Activated CD4-positive, alpha-beta memory T cell treated with anti-CD3 and anti-CD28 coated beads for 36 hours (primary cell): ENCODE measurements at places on chromosomes 16 and 17. TPM values are rescaled to one million over a fixed set of nuclear protein-coding genes. Genes with fewer than 3 reads are reported as not detected.

- peaks cover 6% of the 10 kb centered on the region for H3K36me3 ChIP-seq
- H3K4me3 ChIP-seq = no peak overlapping the region
- no peak for DNase-seq
Observed at GRCh38 chr16:71903608-71904007, 8.3 kb downstream of the IST1 start.

DNA sequence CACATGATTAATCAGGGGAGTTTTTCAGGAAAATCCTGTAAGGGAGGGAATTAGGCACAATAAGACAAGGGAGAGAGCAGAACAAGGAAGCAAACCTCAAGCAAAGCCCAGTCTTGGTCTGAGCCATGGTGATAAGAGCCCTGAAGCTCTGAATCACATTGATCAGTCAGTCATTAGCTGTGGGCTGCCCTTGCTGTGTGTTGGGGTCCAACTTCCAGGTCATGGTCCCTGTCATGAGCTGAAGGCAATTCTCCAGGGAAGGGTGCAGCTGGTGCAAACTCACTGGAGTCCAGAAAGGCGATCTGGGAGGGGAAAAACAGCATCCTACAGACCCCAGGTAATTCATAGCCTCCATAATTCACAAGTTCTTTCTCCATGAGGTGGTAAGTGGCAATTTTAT is 89.9 kb downstream of the CYLD start:
- H3K36me3 ChIP-seq = no peaks in the 10 kb centered on the region
- no peak overlapping the region for H3K4me3 ChIP-seq
- DNase-seq = no peak
- peaks cover 4% of the 10 kb centered on the region for H3K27me3 ChIP-seq

GRCh38 chr16:89344458-89344834 is 126.9 kb downstream of the ZNF778 start:
- H3K27me3 ChIP-seq = no peaks in the 10 kb centered on the region
- H3K4me3 ChIP-seq = no peak overlapping the region
- H3K4me1 ChIP-seq = peaks cover 82% of the 10 kb centered on the region
- peaks cover 11% of the 10 kb centered on the region for H3K36me3 ChIP-seq
- peak overlapping the region; percentile 33 for H3K27ac ChIP-seq

- H3K36me3 ChIP-seq = peaks cover 2% of the 10 kb centered on the region
- peak; percentile 83 for DNase-seq
- H3K27ac ChIP-seq = no peak overlapping the region
- H3K4me3 ChIP-seq = no peak overlapping the region
- peaks cover 23% of the 10 kb centered on the region for H3K4me1 ChIP-seq
- no peaks in the 10 kb centered on the region for H3K27me3 ChIP-seq
Observed at GRCh38 chr17:82414548-82415281, 3.4 kb upstream of the HEXD start.

GRCh38 chr17:32693194-32693897 is 183.6 kb downstream of the MYO1D start:
- no peak overlapping the region for H3K27ac ChIP-seq
- no peaks in the 10 kb centered on the region for H3K27me3 ChIP-seq
- peaks cover 4% of the 10 kb centered on the region for H3K36me3 ChIP-seq
- no peak overlapping the region for H3K4me3 ChIP-seq

GRCh38 chr16:22239131-22239805 is 33.2 kb downstream of the EEF2K start:
- no peak overlapping the region for H3K27ac ChIP-seq
- H3K4me1 ChIP-seq = peaks cover 21% of the 10 kb centered on the region
- H3K36me3 ChIP-seq = peaks cover 4% of the 10 kb centered on the region
- no peaks in the 10 kb centered on the region for H3K27me3 ChIP-seq
- H3K4me3 ChIP-seq = no peak overlapping the region

DNA sequence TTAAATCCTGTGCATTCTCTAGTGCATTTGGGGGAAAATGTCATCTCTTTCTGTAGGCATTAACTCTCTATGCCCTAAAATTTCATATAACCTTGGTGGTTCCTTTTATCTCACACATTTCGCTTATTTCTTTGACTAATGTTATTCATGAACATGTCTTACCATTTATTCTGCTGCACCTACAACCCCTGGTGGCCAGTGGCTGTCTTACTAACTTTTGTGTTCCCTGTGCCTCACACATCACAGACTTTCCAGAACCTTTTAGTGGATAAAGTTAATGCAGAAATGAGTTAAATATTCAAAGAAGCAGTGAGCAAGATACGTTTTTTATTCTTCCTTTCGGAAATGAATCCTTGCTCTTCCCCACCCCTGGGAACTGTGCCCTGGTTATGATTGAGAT is 111.9 kb downstream of the CDH13 start:
- no peak overlapping the region for H3K4me3 ChIP-seq
- H3K36me3 ChIP-seq = no peaks in the 10 kb centered on the region
- no peak for DNase-seq

DNA sequence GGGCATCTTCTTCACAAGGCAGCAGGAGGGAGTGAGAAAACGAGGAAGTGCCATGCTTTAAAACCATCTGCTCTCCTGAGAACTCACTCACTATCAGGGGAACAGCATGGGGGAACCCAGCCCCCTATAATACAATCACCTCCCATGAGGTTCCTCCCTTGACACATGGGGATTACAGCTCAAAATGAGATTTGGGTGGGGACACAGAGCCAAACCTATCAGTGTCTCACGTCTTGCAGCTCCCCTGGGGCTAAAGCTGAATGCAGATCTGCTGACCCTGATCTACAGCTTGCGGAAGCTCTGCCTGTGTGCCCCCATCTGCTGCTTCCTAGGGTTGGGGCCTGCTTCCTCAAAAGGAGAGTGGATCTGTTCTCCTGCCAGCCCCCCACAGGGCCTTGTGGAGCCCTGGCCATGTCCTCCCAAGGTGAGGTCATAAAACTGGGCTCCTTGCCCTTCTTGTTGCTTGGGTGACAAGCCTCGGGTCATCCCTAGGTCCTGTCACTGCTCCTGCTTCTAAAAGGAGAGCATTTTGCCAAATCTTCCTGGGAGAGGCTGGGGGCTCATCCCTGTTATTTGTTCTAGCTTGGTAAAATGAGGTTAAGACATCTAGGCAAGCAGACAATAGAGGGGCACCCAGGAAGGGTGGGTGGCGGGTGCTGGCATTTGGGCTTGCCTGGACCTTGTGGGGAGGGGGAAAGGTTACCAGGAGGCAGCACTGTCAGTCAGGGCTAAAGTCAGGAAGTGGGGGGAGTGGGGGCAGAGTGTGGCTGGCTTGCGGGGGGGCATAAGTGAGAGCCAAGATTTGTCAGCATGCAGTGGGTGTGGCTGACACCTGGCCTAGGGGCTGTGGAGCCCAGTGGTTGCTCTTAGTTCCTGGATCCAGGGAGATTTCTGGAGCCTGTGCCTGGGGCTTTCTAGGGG is 16.0 kb downstream of the KRT33A start:
- H3K4me3 ChIP-seq = no peak overlapping the region
- no peak for DNase-seq

DNA sequence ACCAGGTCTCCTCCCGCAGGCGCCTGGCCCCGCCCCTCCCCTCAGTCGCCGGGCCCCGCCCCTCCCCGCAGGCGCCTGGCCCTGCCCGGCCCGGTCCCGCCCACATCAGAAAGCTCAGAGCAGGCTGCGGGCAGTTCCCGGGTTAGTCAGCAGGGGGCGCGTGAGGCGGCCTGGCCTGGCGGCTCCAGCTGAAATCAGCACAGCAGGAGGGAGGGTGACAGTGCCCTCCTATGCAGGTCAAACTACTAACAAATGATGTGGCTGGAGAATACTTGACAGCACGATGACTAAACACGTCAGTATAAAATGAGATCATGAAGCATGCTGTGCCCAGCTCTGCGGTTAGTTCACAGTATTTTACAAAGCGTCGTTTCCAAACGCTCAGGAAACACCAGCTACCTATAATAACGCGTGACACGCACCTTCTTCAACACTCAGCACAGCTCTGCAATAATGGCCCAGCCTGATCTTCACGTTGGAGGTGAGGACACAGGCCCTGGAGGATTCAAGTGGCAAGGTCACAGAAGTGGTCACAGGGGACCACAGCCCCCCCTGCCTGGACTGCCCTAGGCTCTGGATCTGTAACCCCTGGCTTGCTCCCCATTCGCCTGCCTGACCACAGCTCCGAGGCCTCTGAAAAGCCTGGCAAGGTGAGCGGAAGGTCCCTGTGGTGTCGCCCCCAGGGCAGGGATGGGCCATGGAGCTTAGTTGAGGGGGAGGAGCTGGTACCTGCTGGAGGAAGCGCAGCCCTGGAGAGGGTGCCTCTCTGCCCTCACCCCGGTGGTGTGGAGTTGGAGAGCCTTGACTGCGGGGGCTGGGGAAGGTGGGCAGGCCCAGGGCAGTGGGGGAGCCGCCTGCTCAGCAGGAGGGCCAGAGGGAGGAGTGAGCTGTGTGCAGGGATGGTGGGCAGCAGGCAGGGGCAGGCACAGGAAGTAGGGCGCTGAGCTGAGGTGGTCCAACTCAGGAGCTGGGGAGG is 81.2 kb downstream of the KCNJ12 start:
- peaks cover 14% of the 10 kb centered on the region for H3K4me1 ChIP-seq
- H3K36me3 ChIP-seq = no peaks in the 10 kb centered on the region
- peak; percentile 97 for DNase-seq
- H3K4me3 ChIP-seq = no peak overlapping the region

DNA sequence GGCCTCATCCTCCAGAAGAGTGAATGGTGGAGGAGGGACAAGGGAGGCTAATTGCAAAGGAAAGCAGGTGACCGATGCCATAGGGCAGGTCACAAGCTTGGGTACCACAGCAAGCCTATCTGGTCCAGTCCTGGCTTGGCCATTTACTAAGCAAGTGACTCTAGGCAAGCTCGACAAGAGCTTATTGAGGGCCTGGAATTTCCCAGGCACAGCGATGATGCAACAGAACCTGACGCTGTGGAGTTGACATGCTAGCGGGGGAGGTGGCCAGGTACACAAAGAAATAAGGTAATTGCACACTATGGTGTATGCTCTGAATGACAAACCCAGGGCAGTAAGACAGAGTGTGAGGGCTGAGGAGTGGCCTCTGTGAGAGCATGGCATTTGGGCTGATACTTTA is 98.5 kb downstream of the PGS1 start:
- H3K4me1 ChIP-seq = peaks cover 7% of the 10 kb centered on the region
- H3K36me3 ChIP-seq = no peaks in the 10 kb centered on the region
- DNase-seq = no peak
- H3K4me3 ChIP-seq = no peak overlapping the region
- H3K27me3 ChIP-seq = peaks cover 4% of the 10 kb centered on the region

- no peaks in the 10 kb centered on the region for H3K36me3 ChIP-seq
- peaks cover 41% of the 10 kb centered on the region for H3K4me1 ChIP-seq
- no peak overlapping the region for H3K4me3 ChIP-seq
Observed at GRCh38 chr17:32914181-32914580, 13.8 kb upstream of the TMEM98 start.

GRCh38 chr16:77679901-77680300 is 42.4 kb upstream of the NUDT7 start:
- no peak overlapping the region for H3K4me3 ChIP-seq
- peaks cover 11% of the 10 kb centered on the region for H3K27me3 ChIP-seq
- DNase-seq = no peak
- no peak overlapping the region for H3K27ac ChIP-seq
- H3K4me1 ChIP-seq = no peaks in the 10 kb centered on the region
- no peaks in the 10 kb centered on the region for H3K36me3 ChIP-seq

- no peak for DNase-seq
- H3K27me3 ChIP-seq = no peaks in the 10 kb centered on the region
- no peaks in the 10 kb centered on the region for H3K36me3 ChIP-seq
- no peak overlapping the region for H3K4me3 ChIP-seq
- peaks cover 16% of the 10 kb centered on the region for H3K4me1 ChIP-seq
- no peak overlapping the region for H3K27ac ChIP-seq
Observed at GRCh38 chr16:11188801-11189740, 66.9 kb downstream of the SOCS1 start.

- DNase-seq = no peak
- H3K27ac ChIP-seq = no peak overlapping the region
- peaks cover 4% of the 10 kb centered on the region for H3K4me1 ChIP-seq
- H3K27me3 ChIP-seq = no peaks in the 10 kb centered on the region
- H3K4me3 ChIP-seq = no peak overlapping the region
- no peaks in the 10 kb centered on the region for H3K36me3 ChIP-seq
Observed at GRCh38 chr17:20095336-20096080, 86.3 kb downstream of the SPECC1 start.

GRCh38 chr16:89343501-89344457 is 126.3 kb downstream of the ZNF778 start:
- H3K4me3 ChIP-seq = no peak overlapping the region
- H3K27me3 ChIP-seq = no peaks in the 10 kb centered on the region

GRCh38 chr17:78726513-78726912 is 55.6 kb downstream of the CYTH1 start:
- no peaks in the 10 kb centered on the region for H3K27me3 ChIP-seq
- peak overlapping the region; percentile 44 for H3K4me3 ChIP-seq
- H3K4me1 ChIP-seq = peaks cover 92% of the 10 kb centered on the region

DNA sequence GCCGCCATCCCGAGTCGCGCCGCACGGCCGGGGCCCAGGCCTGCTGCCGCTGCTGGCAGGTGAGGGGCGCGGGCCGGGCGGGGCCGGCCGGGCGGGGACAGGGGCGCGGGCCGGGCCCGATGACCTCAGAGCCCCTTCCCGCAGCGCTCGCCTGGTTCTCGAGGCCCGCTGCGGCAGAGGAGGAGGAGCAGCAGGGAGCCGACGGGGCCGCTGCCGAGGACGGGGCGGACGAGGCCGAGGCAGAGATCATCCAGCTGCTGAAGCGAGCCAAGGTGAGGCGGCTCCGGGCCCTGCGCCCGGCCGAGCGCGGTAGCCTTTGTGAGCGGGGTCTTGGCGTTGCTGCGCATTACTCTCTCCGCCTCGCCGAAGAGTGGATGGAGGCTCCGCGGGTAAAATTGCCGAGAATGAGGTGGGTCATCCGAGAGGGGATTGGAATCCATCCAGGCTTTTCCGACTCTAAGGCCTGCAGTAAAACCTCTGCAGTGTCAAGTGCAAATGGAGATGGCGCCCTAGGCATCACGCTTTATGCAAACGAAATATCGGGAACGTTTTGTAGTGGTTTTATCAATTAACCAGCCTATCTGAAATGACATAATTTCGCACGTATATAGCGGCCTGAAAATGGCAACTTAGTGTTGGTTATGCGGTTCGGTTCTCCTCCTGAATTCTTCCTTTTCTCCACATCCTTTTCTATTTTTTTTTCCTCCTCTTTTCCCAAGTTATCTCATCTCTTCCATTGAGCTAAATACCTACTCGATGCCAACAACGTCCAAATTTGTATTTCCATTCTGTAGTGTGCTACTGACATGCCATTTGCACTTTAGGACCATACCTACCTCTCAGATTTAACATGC is 577 bp downstream of the TTC19 start:
- no peaks in the 10 kb centered on the region for H3K27me3 ChIP-seq
- peaks cover 40% of the 10 kb centered on the region for H3K36me3 ChIP-seq
- peak overlapping the region; percentile 83 for H3K27ac ChIP-seq
- peak overlapping the region; percentile 88 for H3K4me3 ChIP-seq
- DNase-seq = no peak

The C16orf96 gene
- 0.07 TPM for total RNA-seq

The HS3ST2 gene
- total RNA-seq = not detected

The KRT32 gene
- total RNA-seq = not detected

The ABCA10 gene
- total RNA-seq = 0.38 TPM

The TMIGD1 gene
- total RNA-seq = not detected

The FAM20A gene
- not detected for total RNA-seq

The SLC16A13 gene
- 10.4 TPM for total RNA-seq

The CHST5 gene
- total RNA-seq = 0.34 TPM

The TPSG1 gene
- not detected for total RNA-seq

The CNTNAP4 gene
- total RNA-seq = not detected

The TMEM88 gene
- total RNA-seq = 2.2 TPM

The ZG16 gene
- not detected for total RNA-seq
